ENCODE measurements at places on chromosomes 12 and 14.

DNA sequence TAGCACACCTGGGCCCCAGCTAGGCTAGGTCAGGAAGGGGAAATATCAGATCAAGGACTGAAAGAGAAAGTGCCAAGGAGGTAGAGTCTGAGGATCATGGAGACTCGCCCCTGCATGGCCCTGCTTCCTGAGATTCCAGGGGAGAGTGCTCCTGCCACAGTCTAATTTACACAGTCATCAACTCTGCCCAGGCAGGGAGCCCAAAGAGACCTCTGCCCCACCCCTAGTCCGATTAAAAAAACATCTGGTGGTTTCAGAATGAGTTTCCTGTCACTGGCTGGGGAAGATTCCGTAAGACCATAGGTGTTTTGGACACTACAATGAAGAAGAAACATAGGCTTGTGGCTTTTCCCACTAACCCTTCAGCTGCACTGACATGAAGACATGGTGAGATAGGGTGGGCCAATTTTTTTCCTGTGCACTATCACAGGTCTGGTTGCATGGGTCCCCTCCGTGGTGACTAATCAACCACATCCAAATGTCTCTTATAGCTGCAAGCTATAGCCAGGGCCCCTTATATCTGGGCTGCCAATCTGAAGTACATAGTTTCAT is 31.5 kb upstream of the GZMB start:
- no peak for DNase-seq

DNA sequence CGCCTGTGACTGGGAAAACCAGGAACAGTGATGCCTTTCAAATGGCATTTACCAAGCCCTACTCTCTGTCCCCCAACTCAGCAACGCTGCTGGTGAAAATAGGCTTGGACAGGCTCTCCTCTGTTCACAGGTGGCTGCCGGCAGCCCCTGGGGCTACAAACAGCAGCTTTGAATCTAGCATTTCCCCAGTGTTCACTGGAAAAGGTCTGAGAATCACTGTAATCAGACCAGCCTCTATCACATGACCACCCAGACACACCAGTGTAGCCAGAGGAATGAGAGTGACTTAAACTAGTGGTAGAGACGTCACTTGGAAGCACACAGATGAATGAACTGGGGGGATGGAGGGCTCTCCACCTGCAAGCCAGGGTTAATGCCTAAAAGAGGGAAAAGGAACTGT is 151.8 kb downstream of the FOXN3 start:
- no peak for DNase-seq

DNA sequence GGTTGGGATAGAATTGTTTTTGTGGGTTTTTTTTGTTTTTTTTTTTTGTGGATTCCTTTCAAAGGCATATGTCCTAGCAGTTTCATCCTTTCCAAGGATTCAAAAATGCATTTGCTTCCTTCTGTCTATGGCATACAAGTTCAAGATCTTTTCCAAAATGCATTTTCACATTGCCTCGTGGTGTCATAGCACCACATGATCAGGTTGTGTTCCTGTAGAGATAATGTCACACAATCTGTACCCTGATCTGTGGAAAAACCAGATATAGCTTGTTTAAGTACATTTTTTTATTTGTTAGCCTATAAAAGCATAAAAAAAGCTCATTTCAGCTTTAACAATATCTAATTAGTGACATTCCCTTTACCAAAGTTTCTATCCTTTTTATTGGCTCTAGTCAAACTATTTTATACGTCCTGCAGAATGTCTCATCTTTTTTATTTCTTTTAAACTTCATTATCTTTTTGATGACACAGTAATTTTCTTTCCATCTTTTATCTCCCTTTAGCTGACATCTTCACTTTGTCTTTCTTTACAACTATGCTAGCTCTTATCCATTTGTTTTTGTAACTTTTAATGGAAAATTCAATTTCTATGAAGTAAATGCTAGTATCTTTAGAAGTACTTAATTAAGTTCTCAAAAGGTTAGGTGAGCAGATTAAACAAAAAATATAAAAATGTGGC is 106.0 kb upstream of the NOVA1 start:
- no peak for DNase-seq

GRCh38 chr12:1474041-1474573 is 120.3 kb downstream of the FBXL14 start:
- DNase-seq, result no peak

- no peak for DNase-seq
These were observed 17.1 kb upstream of the BICD1 start for GRCh38 chr12:32089586-32089985.

GRCh38 chr12:114894076-114894475 is 210.1 kb upstream of the TBX3 start:
- no peak for DNase-seq

GRCh38 chr14:71050227-71050823 is 143.1 kb downstream of the PCNX1 start:
- DNase-seq, result no peak

DNA sequence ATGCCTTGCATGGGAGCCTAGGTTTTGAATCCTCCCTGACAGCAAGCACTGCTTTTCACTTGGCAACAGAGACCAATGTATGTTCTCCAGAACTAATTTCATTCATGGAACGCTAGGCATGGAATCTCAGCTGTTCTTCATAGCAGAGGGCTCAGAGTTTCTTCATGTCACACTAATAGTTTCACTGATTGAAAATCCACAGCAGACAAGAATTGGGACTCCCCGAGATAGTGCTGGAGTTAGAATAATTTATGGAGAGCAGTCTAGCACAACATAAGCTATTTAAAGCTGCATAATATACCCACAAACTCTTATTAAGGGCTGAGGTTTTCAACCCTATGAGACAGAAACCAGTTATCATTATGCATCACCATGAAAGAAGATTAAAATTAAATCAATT is 342.5 kb downstream of the TMEM132D start:
- no peak for DNase-seq

- DNase-seq, result no peak
These were observed 267.1 kb upstream of the PRKD1 start for GRCh38 chr14:30194741-30195148.

DNA sequence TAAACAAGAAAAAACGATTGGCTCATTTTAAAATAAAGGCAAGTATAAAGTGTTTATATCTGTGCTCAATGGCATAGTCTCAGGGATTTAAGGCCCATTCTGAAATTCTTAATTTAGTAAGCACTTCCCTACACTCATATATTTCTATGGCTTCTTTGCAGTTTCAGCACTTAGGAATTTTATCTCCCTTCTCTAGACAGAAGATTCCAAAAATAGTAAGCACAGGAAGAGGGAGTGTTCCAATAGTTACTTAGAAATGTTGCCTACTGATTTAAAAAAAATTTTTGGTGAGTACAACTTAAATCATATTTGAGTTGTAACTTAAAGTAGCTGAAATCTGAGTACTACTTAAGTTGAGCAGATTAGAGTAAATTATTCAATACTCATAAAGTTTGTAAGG is 19.8 kb downstream of the INSM2 start:
- DNase-seq, result no peak

GRCh38 chr14:49992901-49993339 is 100.0 kb downstream of the ARF6 start:
- no peak for DNase-seq

DNA sequence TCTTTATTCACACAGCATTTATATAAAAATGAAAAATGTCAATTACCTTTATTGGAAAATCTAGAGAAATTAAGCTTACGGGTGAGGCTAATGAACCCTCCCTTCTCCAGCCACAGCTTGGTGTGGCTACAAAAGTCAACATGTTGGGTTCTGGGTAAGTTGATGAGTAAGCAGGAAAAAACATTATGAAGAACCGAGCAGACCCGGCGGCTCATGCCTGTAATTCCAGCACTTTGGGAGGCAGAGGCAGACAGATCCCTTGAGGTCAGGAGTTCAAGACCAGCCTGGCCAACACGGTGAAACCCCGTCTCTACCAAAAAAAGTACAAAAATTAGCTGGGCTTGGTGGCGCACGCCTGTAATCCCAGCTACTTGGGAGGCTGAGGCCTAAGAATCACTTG is 10.9 kb downstream of the NAA25 start:
- no peak for DNase-seq

- no peak for DNase-seq
These were observed 54.7 kb downstream of the PHLDA1 start for GRCh38 chr12:75976913-75977312.

- DNase-seq, result no peak
These were observed 76.7 kb downstream of the MED13L start for GRCh38 chr12:116200812-116201211.

DNA sequence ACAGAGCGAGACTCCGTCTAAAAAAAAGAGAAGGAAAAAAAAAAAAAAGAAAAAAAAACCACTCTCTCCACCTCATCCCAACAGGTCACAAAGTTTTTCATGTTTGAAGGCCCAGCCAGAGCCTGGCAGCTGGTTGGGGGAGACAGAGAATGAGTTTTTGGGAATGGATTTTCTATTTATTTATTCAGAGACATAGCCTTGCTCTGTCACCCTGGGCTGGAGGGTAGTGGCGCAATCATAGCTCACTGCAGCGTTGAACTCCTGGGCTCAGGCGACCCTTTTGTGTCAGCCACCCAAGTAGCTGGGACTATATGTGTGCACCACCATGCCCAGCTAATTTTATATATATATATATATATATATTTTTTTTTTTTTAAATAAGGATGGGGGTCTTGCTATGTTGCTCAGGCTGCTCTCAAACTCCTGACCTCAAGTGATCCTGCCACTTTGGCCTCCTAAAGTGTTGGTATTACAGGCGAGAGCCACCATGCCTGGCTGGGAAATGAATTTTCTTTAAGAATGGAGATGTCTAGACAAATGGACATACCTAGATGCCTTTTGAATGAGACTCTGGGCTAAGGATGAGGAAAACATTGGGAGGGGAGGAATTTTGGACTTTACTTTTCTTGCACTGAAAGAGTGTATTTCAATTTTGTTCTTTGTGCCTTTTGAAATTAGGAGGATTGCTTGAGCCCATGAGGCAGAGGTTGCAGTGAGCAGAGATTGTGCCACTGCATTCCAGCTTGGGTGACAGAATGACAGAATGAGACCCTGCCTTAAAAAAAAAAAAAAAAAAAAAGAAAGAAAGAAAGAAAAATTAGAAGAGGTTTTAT is 16.9 kb upstream of the PPP1R1A start:
- DNase-seq, result no peak

GRCh38 chr12:47797441-47797840 is 22.3 kb downstream of the HDAC7 start:
- DNase-seq, result no peak

- no peak for DNase-seq
These were observed 679 bp upstream of the SAV1 start for GRCh38 chr14:50668826-50669143.

GRCh38 chr12:24788886-24789285 is 160.0 kb downstream of the BCAT1 start:
- no peak for DNase-seq

GRCh38 chr12:7679251-7680045 is 13.7 kb upstream of the APOBEC1 start:
- DNase-seq, result no peak

DNA sequence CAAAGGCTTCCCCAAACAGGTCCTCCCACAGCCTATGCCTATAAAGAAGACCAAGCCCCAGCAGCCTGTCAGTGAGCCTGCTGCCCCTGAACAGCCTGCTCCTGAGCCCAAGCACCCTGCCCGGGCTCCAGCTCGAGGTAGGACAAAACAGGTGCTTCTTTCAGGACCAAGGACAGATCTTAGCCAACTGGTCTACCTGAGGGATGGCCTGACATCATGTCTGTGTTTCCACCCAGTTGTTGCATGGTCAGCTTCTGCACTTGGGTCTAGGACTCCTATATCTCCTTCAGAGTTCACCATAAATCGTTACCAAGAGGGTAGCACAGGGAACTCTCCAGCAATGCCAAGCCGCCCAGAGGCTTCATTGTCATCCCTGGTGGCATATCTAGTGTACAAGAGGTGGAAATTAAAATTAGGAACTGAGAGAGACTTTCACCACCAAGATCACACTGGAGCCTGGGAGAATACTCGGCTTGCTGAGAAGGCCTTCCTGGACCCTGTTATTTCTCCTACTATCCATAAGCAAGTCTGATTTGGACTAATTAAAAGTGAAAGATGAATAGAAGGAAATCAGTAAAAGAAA is 38.2 kb upstream of the OAS1 start:
- DNase-seq, result no peak

Data from upper lobe of left lung (tissue), 6 donors.